ENCODE measurements at places on chromosomes 6 and 20.
A peak's percentile ranks its signal among the peaks of the same experiment; 100 is the strongest.

DNA sequence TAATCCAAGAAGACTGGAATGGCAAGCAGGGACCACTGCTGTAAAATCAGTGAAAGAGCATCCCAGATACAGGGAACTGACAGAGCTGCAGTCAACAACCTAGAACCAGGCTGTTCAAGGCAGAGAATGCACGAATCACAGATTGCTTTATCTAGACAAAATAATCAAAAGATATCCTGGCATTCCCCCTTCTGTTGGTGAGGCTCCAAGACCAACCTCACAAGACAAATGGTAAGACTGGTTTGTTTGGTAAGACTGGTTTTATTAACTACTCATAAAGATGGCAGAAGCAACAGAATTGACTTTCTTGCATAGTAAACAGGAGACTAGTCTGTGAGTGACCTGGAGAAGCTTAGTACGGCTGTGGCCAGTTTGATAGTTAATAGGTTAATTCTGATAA is 88.8 kb upstream of the AHI1 start:
- no peak for DNase-seq

DNA sequence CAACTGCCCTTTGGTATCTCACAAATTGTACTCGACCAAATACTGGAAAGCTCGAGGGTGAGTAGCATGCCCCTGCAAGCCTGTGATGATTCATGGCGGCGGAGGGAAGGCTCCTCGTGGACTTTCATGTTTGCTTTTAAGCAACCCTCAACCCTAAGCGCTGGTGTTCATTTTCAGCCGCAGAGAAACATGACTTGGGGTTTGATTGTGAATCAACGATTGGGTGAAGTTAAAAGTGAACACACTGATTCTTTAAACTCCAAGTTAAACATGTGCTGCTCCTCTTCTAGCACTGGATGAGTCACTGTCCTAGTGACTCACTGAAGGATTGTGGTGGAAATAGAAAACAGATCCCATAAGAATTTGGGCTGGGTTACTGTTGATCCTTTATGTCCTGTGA is 8.3 kb downstream of the CD109 start:
- DNase-seq = no peak

DNA sequence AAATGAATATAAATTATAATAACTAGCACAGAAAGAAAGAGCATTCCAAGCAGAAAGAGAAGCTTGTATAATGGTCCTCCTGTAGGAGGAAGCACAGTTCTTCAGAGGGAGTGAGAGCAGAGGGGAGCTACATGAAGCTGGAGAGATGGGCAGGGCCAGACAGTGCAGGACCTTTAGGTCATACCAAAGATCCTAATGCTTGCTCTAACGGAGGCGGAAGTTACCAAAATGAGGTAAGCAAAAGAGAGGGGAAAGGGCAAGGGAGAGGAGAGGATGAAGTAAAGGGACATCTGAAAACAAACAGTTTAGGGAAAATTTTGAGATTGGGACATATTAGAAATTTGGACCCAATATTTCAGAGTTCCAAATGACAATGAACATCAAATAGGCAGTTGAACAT is 50.2 kb downstream of the HBS1L start:
- DNase-seq = peak; percentile 9

GRCh38 chr6:31615748-31616147 is 714 bp downstream of the AIF1 start:
- DNase-seq = peak; percentile 79

DNA sequence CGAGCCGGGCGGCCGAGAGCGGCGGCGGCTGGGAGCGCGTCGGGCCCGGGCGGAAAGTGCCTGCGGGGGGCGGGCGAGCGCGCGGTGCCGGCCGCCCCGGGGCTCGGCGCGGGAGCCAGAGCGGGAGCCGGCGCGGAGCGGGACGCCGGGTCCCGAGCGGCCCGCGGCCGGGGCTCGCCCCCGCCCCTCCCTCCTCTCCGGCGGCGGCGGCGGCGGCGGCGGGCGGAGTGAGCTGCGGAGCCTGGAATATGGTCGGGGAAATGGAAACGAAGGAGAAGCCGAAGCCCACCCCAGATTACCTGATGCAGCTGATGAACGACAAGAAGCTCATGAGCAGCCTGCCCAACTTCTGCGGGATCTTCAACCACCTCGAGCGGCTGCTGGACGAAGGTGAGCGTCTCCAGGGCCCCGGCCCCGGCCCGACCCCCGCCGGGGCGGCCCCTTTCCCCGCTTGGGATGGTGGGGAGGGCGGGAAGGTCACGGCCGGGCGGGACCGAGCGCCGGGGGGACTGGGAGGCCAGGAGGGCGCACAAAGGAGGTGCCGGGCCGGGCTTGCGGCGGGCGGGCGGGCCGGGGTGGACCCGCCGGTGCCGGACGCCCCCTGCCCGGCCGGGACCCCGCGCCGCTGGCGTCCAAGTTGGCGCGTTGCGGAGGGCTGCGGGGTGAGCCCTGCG is 565 bp downstream of the QKI start:
- DNase-seq = peak; percentile 10

DNA sequence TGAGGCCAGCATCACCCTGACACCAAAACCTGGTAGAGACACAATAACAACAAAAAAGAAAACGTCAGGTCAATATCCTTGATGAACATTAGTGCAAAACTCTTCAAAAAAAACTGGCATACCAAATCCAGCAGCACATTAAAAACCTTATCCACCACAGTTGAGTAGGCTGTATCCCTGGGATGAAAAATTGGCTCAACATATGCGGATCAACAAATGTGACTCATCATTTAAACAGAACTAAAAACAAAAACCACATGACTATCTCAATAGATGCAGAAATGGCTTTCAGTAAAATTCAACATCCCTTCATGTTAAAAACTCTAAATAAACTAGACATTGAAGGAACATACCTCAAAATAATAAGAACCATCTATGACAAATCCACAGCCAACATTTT is 59.6 kb upstream of the PHIP start:
- no peak for DNase-seq

DNA sequence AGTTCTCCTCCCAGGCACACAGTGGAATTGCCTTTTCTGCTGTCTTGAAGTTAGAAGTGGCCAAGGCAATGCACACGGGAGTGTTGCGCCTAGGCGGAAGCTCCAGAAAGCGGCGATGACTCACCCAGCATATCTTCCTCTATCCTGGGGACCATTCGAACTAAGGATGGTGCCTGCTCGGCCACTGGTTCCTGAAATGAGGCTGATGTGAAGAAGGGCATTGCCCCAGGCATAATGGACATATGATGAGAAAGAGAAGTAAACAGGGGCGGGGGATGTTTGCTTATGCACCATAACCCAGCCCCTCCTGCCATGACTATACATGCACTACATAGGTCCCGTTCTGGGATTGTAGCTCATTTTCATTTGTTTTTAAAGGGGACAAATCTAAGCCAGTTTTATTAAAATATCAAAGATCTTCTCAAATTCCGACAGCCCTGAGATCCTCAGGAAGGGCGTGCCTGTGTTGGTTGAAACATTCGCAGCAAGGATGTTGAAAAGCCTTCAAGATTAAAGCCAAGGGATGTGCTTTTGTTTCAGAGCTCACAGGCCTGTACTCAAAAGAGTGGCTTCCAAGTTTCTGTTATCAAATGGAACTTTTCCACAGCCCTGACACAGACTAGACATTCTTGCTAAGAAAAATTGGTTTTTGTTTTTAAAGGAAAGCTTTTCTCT is 218.5 kb downstream of the LY86 start:
- DNase-seq = no peak

DNA sequence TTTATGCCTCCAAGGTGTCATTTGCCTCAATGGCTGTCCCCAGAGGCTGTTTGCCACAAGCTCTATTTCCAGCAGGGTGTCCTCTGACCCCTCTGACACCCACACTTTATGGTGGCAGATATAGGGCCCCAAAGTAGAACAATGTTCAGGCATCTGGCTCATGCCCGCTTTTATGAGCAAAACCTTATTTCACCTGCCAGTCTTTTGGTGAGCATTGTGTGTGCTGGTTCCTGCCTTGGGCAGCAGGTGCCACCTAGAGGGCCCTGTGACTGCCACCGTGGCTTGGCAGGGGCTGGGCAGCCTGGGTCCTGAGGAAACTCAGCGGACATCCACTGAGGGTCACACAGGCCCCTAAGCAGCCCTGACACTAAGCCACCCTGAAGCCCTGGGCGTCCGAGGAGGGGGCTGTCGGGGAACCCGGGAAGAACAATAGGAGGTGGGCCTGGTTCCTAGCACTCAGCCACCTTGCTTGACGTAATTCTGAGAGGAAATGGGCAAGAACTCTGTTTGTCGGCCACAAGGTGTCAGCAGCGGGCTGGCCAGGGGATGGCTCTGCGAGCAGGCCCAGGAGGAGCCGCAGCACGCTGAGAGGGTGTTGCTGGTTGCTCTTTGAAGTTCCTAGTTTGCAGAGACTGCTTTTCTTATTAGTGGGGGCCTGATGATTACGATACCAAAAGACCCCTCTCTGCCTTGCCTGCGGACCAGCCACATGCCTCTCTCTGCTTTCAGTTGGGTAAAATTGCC is 148.9 kb downstream of the SCML4 start:
- DNase-seq = peak; percentile 50

- DNase-seq = no peak
Measured at GRCh38 chr20:57791966-57792365, 82.2 kb upstream of the PMEPA1 start.

DNA sequence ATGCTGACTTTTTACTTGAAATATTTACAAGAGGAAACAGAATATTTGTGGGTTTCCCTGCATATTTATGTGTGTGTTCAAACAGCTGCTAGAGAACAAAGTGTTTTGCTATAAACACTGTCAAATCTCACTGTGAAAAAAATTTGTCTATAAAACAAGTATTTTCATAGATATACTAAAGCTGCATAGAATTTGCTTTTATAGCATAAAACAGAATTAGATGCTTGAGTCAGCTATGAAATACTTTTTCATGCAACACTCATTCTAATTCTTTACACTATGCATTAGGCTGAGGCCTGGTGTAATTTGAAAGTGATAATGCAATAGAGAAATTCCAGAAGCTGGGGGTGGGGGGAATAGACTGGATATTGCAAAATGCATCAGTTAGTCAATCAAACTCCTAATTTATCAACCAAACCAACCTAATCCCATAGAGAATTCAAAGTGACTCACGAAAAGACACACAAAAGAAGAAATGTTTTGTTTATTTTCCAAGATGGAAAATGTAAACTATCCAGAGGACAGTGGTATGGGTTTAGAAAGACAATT is 148.2 kb downstream of the LAMA2 start:
- DNase-seq = no peak

DNA sequence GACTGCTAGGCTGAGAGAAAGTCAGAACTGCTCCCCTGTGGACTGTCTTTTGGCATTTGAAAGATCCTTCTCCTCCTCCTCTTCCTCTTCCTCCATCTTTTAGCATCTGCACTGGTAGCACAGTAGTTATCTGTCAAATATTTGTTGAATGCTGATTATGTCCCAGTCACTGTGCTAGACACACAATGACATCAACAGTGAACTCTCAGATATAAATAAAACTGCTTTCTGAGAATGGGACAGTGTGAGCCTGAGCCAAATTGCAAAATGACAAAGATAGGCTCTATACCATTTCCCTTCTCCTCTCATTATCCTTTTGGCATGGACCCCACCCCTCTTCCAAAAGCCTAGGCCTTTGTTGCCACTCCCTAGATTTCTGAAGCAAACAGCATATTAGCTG is 27.9 kb upstream of the LRRC1 start:
- DNase-seq = no peak

- DNase-seq = no peak
Measured at GRCh38 chr6:43584892-43585570, 9.0 kb downstream of the POLH start.

- no peak for DNase-seq
Measured at GRCh38 chr6:88566746-88567534, 396.5 kb downstream of the RNGTT start.

- DNase-seq = no peak
Measured at GRCh38 chr6:117264369-117264691, 1.0 kb upstream of the VGLL2 start.

DNA sequence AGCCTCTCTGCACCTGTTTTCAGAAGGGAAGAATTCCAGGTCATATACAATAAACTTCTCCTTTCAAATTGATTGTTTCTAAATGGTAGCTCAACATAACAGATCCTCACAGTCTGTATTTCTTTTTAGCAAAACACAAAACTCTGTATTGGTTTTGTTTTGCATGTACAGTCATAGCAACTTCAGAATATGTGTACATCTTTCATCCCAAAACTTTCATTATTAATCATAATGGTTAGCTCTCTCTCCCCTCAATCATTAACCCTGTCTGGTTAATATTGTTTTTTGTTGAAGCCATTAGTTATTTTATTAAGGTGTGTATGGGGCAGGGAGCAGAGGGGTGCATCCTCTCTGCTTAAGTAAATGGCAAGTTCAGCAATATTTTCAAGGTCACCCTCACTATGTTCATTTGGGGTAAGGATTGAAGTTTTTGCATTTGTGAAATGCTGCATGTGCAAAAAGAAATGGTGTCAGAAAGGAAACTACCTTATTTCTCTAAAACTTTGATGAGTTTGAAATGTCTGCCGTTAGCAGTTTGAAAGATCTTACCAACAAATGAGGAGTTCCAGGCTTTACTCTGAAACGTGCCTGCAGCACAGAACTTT is 136.8 kb upstream of the BTBD3 start:
- no peak for DNase-seq

- DNase-seq = no peak
Measured at GRCh38 chr6:37960139-37960935, 140.8 kb downstream of the ZFAND3 start.

DNA sequence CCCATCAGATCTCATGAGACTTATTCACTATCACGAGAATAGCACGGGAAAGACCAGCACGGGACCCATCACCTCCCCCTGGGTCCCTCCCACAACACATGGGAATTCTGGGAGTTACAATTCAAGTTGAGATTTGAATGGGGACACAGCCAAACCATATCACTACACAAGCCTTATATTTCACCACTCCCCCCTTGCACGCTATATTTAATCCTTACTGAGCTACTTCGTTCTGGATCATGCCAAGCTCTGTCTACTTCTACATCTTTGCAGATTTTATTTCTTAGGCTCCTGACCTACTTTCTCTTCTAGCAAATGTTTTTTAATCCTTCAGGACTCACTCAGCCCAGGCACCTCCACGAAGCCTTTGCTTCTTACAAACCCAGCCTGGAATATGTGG is 452.6 kb upstream of the SOX4 start:
- no peak for DNase-seq

DNA sequence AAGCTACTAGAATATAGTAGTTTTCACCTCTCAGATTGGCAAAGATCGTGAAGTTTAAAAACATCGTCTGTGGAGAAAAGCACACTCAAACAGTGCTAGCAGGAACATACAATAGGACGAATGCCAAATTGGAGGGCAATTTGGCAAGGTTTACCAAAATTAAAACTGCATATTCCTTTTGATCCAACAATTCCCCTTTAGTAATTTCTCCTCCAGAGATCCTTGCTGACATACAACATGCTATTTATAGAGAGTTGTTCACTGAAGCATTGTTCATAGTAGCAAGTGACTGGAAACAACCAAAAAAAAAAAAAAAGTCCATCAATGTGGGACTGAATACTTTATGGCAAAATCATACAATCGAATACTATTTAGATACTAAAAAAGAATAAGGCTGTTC is 202.2 kb downstream of the ATXN1 start:
- DNase-seq = no peak
